ENCODE measurements at places on chromosomes 5 and 9.

DNA sequence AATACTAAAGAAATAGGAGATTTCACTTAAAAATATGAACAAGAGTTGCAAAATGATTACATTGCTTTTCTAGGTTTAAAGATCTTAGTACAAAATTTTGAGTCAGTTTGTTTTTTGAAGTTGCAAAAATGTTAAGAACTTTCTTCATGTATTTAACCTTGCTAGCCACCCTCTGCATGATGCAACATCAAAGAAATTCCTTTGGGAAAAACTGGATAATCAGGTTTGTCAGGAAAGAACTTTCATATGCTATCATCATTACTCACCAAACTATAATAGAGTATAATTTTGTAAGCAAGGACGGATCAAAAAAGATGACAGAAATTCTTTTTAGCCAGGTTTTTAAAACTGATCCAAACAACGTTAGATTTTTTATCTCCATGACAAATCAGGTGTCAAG lies 116.9 kb upstream of the MRPS30 start:
- DNase-seq, result no peak

GRCh38 chr5:151036556-151036955 lies 16.2 kb downstream of the GPX3 start:
- peak; percentile 38 for DNase-seq

GRCh38 chr5:154652746-154653417 lies 102.3 kb upstream of the LARP1 start:
- DNase-seq, result no peak

- DNase-seq, result no peak
Observed at GRCh38 chr9:75713335-75713734, 177.1 kb upstream of the PCSK5 start.

DNA sequence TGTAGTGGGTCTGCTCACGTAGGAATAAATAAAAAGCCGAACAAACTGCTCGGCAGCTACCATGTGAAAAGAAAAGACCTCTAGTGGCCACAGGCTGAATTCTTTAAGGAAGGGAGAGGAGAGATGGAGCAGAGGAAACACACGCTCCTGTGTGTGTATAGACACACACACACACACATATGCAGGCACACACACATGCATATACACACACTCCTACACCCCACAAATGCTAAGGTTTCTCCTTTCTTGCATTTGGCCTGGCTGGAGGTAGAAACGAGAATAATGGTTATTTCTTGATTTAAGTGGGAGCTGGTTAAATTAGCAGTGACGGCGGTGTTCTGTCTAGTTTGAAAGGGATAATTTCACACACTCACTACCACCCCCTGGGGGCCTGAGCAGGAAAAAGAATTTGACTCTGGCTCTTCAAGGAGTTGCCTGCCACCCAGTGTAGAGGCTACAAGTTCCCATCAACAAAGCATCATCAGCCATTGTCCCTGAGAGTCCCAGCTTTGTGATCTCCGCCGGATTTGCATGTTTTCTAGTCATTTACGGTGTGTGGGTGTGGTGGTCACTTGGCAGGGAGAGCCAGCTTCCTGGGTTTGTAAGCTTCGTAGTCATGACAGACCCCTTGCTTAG lies at the start of gene INSYN2B:
TSS of gene INSYN2B (minus strand) at position 78 of the 636 bp plus-strand sequence. CDS start 96,597 bp downstream, outside the sequence.
- peak; percentile 87 for DNase-seq

- no peak for DNase-seq
Observed at GRCh38 chr5:123665822-123666371, 153.9 kb downstream of the CSNK1G3 start.

DNA sequence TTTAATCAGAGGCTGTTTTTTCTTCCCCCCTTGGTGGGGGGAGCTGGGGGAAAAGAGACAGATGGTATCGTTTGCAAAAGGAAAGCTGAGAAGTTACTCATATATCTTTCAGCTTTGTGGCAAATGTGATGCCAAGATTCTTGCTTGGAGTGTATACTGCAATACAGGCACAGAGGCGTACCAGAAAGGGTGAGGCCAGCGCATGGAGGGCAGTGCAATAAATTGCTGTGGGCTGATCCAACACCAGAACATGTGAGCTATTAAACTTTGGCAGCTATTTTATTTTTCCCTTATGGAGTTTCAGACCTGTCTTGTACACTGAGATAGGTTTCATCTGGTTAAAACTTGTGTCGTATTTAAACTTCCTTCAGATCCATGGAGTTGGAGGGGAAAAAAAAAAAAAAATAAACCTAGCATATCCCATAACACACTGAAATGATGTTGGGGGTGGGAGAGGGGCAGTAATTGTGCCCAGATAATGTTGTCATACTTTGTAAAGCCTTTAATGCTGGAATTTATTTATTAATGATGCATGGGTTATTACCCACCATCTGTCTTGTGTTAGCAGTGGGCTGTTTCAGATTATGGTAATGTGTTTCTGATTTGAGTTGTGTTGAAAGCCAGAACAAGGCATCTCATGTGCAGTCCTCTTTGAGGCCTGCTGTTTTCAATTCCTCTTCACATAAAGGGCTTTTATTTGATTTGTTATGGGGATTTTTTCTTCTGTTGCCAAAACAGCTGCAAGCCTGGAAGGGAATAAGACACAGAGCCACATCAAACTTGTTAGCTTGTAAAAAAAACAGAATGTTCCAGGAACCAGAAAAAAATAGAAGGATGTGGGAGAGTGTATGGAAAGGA lies 891.3 kb downstream of the TLE1 start:
- no peak for DNase-seq

GRCh38 chr9:120933310-120934055 lies 6.9 kb upstream of the TRAF1 start:
- no peak for DNase-seq

DNA sequence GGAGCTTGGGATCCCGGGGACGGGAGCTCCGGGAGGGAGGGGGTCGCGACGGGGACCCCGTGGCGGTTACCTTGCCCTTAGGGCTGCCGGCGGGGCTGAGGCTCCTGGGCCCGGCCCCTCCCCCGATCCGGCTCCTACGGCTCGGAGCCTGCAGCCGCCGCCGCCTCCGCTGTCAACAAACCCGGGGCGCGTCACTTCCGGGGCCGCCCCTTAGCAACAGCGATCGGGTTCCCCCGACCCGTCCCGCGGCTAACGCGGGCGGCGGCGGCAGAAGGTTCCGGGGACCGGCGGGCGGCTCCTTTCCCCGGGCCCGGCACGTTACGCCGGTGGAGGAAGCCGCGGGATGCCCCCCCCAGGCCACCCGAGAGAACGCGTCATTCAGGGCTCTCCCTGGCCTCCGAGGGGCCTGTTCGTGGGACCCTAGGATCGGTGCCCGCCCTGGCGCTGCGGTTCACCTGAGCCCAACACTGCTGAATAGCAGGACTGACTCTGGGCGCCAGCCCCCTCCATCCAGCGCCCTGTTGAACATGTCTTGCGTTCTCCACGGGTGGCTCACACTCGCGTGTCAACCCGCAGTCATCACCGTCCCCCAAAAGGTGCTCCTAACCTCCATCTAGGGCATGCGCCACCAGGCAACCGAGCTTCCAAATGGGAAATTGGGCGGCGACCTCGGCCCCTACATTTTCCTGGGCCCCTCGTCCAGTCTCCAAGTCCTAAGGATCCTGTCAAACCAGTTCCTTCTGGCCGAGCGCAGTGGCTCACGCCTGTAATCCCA lies at the start of gene ZER1:
TSS of gene ZER1 (minus strand) at position 183 of the 775 bp plus-strand sequence. CDS start 16,362 bp downstream, outside the sequence.
- peak; percentile 80 for DNase-seq

GRCh38 chr5:152464048-152464447 lies 59.0 kb upstream of the NMUR2 start:
- no peak for DNase-seq
